ENCODE measurements at places on chromosomes 5 and 9.
A peak's percentile ranks its signal among the peaks of the same experiment; 100 is the strongest.

- peak; percentile 15 for ATAC-seq
Measured at GRCh38 chr5:142053426-142054151, 40.8 kb upstream of the GNPDA1 start.

- ATAC-seq = no peak
Measured at GRCh38 chr9:114004221-114004716, 73.8 kb downstream of the AMBP start.

DNA sequence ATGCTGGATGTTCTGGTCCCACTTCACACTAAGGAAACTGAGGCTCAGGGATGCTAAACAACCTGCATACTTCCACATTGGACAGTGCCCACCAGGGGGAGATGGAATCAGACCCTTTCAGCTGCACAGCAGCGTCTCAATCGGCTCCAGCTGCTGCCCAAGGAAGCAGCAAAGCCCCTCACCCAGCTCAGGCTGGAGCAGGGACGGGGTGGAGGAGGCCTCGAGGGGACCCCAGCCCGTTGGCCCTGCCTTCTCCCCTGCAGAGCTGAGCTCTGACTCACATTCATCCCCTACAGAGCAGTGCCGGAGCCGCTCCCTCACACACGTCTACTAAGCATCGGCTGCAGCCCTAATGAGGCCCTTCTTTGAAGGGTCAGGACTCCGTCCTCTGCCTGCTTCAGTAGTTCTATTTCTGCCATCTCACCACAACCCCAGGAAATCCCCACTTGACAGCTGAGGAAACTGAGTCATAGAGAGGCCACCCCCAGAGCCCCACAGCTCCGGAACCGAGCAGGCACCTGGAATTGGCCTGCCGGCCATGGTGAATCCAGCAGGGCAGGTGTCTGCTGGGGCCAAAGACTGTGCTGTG, 21.5 kb upstream of the SUSD3 start:
- ATAC-seq = no peak

- ATAC-seq = no peak
Measured at GRCh38 chr5:75710637-75711036, 6.6 kb downstream of the POC5 start.
